SK-N-DZ (cell line): ENCODE measurements at places on chromosomes 5 and 9.

- DNase-seq: no peak
Measured at GRCh38 chr5:177025101-177025601, 2.7 kb downstream of the ZNF346 start.

DNA sequence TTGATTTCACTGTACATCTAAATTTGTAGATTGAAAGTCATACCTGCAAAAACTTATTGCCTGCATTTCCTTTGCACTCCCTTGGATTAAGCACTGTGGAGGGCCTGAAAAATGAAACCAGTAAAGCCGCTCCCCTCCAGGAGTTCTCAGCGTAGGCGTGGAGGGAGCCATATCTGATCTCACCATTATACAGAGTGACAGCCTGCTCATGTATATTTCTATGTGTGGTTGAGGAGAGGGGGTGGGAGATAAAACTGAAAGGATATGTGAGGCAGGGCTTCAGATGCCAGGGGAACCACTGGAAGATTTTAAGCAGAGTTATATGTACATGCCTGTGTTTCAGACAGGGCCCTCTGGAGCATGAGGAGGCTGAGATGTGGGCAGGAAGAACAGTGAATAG lies 303.0 kb downstream of the MSX2 start:
- no peak for DNase-seq

DNA sequence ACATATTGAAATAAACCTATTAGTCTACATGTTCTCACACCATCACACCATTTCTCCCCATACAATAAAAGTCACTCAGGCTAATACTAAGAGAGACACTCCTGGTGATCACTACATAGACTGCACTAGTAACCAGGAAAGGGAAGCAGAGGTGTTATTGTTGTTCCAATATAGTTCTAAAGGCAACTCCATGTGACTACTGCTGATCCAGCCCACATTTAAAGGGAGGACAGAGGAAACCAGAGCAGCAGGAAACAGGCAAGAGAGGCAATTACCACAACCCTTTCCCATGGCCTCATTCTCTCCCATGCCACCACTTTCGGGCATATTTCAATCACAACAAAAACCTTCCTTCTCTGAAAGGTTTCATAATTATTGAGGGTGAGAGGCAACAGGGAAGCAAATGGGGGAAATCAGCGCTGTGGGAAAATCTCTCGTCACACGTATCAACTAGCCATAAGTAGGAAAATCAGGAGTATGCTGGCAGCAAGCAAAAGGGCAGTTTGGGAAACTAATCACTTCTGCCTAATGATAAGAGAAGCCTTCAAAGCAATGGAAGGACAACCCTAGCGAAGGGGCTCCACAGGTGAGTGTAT lies 1.8 kb downstream of the UBAP2 start:
- no peak for DNase-seq

GRCh38 chr9:123400926-123401503 lies 45.0 kb downstream of the CRB2 start:
- DNase-seq: no peak

- peak; percentile 33 for DNase-seq
Measured at GRCh38 chr5:152813526-152813925, 408.4 kb upstream of the NMUR2 start.

GRCh38 chr9:134889386-134890154 lies 9.0 kb downstream of the FCN2 start:
- no peak for DNase-seq

- DNase-seq: no peak
Measured at GRCh38 chr9:75699625-75700251, 190.7 kb upstream of the PCSK5 start.

DNA sequence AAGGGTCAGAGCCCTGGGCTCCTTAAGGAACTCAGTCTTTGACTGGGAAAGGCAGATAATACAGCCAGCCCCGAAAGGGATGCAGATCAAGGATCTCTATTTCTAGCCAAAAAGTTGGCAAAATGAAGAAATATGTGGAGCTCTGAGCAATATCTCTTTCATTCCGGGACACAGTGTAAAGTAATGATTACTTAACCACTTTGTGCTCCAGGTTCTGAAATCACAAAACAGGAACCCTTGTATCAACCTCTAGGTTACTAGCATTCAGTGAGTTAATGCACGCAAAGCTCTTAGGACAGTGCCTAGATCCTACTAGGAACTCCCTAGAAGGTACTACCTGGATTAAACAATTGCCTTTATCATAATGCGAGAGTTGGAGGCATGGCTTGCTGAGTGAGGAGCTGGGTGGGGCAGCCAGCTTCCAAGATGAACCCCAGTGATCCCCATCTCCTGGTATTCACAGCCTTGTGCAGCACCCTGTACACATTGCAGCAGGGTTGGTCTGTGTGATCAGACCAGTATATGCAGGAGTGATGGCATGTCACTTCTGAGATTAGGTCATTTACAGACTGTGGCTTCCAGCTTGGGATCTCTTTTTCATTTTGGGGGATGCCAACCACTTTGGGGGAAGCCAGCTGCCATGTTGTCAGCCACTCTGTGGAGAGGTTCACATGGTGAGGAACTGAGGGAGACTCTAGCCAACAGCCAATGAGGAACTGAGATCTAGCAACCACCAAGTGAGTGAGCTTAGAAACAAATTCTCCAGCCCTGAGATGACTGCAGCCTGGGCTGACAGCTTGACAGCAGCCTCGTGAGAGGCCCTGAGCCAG lies 103.1 kb upstream of the SLC44A1 start:
- DNase-seq: no peak
